ENCODE measurements at places on chromosomes 7 and 10.

DNA sequence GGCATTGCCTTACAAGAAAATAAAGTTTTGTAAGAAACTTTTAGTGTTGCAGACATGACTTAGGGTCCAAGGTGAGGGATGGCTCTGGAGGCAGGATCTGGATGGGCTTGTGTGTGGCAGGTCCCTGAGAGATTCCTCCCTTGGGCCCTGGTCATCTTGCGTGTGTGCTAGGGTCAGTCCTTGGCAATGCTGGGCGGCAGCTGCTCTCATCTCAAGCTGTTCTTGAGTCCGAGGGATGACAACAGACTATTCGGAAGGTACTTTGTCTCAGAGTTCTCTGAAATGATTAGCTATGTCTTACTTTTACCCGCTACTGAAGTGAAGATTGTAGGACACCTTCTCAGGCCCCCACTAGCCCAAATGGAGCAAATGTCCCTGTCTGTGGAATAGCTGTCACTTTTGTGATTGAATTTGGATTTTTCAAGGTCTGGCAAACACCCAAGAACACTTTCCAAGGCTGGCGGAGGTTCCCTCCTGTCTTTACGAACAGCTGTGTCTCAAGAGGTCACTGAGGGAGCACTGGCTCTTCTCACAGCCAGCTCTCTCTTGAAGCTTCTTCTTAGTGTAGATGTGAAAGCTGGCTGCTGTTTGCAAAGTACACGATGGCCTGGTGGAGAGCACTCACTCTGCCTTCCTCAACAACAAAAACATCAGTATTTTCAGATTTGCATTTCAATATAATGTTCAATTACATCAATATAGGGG, 253.6 kb downstream of the STK31 start:
- no peak for DNase-seq

- no peak for DNase-seq
Observed at GRCh38 chr7:98285157-98286092, 3.9 kb downstream of the BRI3 start.

- no peak for DNase-seq
Observed at GRCh38 chr7:116395141-116395791, 104.3 kb upstream of the CAV2 start.

DNA sequence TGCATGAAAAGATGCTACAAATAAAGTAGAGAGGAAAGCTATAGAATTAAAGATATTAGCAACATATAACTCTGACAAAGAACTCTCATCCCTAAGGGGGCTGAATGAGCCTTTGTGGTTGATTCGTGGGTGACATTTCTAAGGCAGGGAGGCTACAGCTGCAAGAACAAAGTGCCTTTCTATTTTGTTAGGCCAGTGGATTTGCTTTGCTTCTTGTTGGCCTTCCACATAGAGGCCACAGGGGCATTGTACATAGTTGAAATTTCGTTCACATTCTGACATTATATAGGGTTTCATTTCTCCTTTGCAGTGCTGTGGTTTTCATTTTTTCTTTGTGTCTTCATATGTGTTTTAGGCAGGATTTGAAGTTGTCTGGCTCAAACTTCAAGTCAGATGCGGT, 819.2 kb upstream of the C7orf33 start:
- no peak for DNase-seq
